Naive thymus-derived CD8-positive, alpha-beta T cell (primary cell): ENCODE measurements at places on chromosomes 16 and 17. TPM values are rescaled to one million over a fixed set of nuclear protein-coding genes. Genes with fewer than 3 reads are reported as not detected.

DNA sequence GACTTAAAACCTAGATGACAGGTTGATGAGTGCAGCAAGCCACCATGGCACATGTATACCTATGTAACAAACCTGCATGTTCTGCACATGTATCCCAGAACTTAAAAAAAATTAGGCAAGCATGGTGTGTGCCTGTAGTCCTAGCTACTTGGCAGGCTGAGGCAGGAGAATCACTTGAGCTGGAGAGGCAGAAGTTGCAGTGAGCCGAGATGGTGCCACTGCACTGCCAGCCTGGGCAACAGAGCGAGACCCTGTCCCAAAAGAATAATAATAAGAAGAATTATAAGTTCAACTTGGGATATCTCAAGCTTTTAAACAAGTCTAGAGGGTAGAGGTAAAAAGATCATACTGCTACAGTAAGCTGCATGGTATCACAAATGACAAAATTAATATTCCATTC lies 9.8 kb downstream of the CDC6 start:
- no peak for DNase-seq

DNA sequence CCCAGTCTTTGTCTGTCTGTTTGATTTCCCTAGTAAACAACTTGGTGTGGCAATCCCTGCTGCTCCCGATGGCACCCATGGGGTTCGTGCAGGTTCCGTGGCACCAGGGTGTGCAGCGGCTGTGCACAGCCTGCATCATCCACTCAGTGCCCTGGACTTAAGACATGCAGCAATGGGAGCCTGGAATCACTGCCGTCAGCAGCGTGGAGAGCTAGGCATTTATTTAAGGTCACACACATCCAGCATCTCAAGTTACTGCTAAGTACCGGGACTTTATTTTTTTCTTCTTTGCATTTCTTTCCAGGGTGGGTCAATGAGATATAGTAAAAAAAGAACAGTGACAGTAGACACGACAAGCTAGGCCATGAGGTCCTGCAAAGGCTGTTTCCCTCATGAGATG lies 2.8 kb downstream of the DHRS7C start:
- no peak for DNase-seq

GRCh38 chr17:64229815-64230728 lies 33.0 kb downstream of the TEX2 start:
- no peak for DNase-seq

DNA sequence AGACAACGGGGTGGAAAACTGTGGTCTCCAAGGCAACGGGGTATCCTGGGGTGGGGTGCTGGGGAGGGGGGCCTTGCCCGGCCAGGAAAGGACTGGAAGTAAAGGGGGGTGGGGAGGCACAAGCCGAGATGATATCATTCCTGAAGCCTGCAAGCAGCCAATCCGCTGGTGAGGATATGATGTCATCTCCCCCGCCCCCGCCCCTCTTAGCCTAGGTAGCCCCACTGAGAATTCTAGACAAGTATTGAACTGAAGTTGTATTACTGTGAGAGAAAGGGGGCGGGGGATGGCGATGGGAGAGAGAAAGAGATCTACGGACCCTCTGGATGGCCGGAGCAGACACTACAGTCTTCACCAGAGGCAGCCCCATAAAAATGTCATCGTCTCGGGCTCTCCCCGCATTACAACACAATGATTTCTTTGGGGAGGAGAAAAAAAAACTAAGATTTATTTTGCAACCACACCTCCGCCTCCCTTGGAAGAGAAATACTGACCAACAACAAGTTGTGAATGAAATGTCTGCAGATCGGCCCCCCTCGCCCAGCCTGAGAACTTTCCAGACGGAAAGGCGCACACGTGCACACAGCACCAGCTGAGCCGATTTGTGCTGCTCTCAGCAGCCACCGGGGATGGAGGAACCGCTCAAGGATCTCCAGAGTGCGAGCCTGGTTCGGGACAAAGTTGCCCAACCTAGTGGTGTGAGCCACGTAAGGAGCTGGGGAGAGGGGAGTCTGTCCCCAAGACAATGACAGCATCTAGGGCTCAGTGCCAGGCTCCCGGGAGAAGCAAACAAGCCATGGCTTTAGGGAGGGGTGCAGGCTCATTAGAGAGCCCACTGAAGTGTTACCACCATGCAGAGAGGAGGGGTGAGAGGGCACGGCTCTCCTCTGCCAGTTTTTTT lies 222.1 kb downstream of the SOX9 start:
- no peak for DNase-seq

DNA sequence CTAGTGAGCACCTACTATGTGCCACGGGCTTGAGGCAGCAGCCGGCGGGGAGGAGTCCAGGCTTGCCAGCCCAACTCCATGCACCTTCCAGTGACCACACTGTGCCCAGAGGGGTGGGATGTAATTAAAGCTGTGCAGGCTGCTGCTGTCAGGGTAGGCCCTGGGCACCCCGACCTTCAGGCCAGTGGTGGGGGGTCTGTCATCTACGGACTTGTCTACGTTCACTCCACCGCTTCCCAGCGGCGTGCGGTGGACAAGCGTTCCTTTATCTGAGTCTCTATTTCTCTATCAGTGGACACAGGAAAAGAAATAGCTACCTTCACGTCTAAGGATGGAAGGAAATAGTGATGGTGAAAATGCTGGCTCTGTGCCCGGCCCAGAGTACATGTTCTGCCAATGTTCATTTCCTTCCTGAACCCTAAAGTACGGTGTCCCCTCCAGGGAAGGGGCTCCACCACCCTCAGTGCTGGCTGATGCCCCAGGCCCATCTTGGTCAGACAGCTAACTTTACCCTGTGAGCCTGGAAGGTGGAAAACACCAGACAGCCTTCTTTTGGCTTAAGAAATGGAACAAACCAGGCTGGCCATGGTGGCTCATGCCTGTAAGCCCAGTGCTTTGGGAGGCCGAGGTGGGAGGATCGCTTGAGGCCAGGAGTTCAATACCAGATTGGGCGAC lies 135.2 kb downstream of the SDK2 start:
- no peak for DNase-seq

DNA sequence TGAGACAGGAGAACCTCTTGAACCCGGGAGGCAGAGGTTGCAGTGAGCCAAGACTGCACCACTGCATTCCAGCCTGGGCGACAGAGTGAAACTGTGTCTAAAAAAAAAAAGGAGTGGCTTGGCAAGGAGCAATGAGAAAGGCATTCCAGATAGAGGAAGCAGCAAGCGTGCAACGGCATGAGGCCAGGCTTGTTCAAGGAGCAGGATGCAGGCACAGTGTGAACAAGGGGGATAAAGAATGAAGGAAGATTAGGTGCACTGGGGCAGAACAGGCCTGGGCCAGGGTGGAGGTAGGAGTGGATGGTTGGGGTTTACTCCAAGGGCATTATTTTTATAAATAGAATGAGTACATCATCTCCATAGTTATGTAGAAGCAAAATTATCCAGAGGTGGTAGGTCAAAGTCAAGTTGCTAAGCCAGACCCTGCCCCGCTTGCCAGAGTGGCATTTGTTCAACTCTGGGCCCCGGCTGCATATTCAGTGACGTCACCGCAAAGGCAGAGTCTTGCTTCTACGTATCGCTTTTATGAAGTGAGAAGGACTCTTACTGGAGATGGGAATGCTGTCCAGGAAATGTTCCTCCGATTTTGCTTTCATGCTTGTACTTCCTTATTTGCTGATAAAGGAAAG lies 100.2 kb downstream of the KATNIP start:
- no peak for DNase-seq

DNA sequence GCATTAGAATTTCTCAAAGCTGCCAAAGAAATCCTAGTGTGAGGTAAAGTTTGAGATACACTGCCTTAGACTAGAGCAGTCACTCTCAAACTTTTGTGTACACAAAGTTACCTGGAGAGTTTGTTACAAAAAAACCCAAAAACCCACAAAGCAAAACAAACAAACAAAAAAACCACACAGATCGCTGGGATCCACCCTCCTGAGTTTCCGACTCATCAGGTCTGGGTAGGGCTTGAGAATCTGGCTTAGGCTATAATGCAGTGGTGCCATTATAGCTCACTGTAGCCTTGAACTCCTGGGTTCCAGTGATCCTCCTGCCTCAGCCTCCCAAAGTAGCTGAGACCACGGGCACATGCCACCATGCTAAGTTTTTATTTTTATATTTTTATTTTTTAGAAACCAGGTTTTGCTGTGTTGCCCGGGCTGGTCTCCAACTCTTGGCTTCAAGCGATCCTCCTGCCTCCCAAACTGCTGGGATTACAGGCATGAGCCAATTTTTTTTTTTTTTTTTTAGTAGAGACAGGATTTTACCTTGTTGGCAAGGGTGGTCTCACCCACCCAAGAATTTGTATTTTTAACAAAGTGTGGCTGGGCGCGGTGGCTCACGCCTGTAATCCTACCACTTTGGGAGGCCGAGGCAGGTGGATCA lies 22.3 kb upstream of the SMG1 start:
- DNase-seq = no peak

- no peak for DNase-seq
Measured at GRCh38 chr16:49194537-49195236, 87.0 kb downstream of the CBLN1 start.

DNA sequence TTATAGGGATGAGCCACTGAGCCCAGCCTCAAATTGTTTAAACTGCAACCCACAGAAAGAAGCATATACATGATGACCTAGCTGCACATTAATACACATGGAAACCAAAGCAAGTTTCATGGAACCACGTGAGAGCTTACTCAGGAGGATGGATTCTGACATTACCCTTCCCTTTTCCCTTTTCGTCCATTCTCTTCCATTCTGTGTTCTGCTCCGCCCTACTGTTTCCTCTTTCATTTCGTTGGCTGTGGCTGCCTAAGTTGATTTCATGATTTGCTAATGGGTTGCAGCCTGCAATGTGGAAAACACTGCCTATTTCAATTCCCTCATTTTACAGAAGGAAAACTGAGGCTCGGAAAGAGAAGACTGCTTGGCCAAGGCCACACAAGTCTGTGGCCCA lies 176.5 kb downstream of the C16orf78 start:
- DNase-seq = no peak

DNA sequence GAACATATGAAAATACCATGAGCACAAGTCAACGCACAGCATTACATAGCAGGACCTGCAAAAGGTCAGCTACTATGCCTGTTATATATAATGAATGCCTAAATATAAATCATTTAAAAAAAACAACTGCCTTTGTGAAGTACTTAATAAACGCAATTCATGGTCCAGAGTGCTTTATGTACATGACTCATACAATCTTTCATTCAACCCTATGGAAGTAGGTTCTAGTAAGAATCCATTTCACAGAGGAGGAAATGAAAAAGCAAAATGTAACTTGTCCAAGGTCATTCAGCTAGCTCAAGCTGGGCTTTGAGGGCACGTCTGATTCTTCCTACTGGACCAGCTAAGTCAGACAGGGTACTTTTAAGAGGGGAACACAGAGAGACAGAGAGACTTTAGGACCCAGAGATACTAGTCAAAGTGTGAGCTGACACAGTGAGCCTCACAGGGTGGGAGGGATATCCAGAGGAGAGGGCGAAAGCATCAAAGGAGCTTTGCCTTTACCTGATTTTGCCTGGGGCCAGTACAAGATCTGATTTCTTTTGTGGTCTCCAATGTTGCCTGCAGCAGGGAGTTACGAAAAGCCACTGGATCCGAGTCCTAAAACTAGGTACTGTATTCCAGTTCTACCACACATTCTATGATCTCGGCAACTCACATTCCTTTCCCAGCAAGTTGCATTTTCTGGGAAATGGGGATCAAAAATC lies 83.4 kb upstream of the ZFHX3 start:
- DNase-seq = no peak

GRCh38 chr17:15885770-15886169 lies 59.2 kb upstream of the ADORA2B start:
- DNase-seq = no peak

GRCh38 chr16:80123189-80123588 lies 417.6 kb upstream of the DYNLRB2 start:
- no peak for DNase-seq

GRCh38 chr17:20043021-20043420 lies 33.9 kb downstream of the SPECC1 start:
- no peak for DNase-seq

- no peak for DNase-seq
Measured at GRCh38 chr17:50027172-50027880, 28.6 kb upstream of the ITGA3 start.

- no peak for DNase-seq
Measured at GRCh38 chr16:52265446-52265861, 281.5 kb downstream of the TOX3 start.

DNA sequence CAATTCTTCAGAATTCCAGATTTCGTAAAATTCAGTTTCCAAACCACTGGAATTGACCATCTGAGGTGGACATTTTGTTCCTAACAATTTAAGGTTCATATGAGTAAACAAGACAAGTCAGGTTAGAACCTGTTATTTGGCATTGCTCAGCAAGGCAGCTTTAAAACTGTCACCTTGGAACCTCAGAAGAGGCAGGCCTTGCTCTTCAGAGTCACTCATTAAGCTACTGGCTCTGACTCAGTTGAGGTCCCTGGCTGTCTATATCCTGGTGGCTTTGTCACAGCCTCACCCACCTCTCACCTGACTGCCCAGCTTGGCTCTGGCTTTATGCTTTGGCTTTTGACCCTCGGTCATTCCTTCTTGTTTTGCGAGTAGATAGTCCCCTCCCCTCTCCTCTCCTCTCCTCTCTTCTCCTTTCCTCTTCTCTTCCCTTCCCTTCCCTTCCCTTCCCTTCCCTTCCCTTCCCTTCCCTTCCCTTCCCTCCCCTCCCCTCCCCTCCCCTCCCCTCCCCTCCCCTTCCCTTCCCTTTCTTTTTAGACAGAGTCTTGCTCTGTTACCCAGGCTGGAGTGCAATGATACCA lies 238.4 kb downstream of the SHISA9 start:
- DNase-seq = no peak

- no peak for DNase-seq
Measured at GRCh38 chr17:29042679-29043538, at the start of gene PIPOX. TSS of gene PIPOX (plus strand) at chr17:29043141. CDS start at chr17:29043226, 85 bp downstream.

GRCh38 chr16:11685844-11686618 lies 17.8 kb downstream of the SNN start:
- no peak for DNase-seq

GRCh38 chr16:27843800-27844199 lies 219.7 kb downstream of the GSG1L start:
- no peak for DNase-seq

DNA sequence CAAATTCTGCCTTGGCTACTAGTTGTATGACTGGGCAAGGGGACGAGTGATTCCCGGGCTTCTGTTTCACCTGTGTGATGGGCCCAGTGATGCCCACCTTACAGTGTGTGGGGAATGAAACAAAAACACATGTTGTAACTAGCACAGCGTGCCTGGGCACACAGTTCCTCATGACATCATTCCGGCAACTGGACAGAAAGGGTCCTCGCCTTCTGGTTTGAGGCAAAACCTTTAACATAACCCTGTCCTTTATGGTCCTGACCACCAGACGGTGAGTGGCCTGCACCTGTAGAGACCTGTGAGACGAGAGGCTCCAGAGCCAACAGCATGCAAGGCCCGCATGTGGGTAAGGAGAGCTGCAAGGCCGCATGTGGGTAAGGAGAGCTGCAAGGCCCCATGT lies 7.7 kb upstream of the SLC38A8 start:
- no peak for DNase-seq

- DNase-seq = peak; percentile 49
Measured at GRCh38 chr17:7313088-7313889, 1.9 kb downstream of the GPS2 start.

KRT33B gene
- not detected for total RNA-seq

SEZ6 gene
- total RNA-seq = not detected

TBC1D3E gene
- total RNA-seq = not detected

NOS2 gene
- 0.42 TPM for total RNA-seq

MMP15 gene
- 0.36 TPM for total RNA-seq

IGFBP4 gene
- total RNA-seq = 0.86 TPM

PERCC1 gene
- 2.3 TPM for total RNA-seq

GPS1 gene
- total RNA-seq = 88.2 TPM
